ENCODE measurements at places on chromosomes 3 and 15.

DNA sequence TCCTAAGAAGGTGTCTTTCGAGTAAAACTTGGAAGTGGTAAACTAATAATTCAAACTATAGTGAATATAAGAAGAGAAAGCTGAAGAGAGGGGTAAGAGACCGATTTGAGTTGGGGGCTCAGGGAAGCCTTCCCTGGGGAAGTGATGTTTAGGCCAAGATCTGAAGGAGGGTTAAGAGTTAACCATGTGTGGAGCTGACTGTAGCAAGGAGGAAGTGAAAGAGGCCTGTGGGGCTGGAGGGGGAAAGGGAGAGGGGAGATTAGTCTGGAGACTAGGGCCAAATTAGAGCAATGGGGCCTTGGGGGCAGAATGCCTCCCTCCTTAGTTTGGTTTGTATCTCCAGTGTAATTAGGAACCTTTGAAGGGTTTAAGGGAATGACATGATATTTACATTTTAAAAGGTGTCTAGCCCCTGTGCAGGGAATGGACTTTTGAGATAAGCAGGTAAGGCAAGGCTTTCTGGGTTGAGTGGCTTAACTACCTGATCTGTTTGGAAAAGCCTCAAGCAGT is 2.2 kb downstream of the ZNF592 start:
- DNase-seq: no peak

DNA sequence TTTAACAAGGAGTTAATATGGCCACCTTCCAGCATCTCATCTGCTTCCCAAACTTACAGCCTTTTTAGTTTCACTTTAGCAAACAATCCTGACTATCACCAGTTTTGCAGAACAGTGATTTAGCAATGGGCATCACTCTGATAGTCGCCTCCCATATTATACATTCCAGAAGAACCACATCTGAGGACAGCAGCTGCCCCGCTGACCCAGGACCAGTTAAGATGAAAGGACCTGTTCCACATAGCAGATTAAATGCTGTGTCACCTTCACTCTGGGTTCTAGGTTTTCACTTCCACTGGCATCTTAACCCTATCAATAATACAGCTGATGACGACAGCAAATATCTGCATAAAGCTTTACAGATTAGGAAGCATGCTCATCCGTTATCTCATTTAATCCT is 99.8 kb downstream of the TRIM69 start:
- DNase-seq: no peak

- DNase-seq: peak; percentile 74
Measured at GRCh38 chr3:27632431-27633223, 89.5 kb downstream of the EOMES start.

DNA sequence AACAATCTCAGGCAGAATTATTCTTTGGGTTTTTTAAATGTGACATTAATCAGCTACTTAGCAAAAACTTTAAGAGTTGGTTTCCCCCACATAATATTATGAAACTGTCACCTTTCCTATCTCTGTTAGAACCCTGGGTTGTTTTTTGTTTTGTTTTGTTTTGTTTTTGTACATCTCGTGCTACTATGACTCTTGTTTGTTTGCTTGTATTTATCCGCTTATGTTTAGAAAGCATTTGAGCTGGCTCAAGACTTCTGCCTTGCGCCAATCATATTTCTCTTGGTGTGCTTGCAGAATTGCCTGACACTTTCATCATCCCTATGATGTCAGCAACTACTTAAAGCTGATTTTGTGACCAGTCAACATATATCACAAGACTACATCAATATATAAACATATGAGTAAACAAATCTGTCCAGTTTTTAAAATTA is 116.9 kb downstream of the DCLK3 start:
- no peak for DNase-seq

GRCh38 chr3:37531066-37531720 is 330.5 kb upstream of the CTDSPL start:
- no peak for DNase-seq

DNA sequence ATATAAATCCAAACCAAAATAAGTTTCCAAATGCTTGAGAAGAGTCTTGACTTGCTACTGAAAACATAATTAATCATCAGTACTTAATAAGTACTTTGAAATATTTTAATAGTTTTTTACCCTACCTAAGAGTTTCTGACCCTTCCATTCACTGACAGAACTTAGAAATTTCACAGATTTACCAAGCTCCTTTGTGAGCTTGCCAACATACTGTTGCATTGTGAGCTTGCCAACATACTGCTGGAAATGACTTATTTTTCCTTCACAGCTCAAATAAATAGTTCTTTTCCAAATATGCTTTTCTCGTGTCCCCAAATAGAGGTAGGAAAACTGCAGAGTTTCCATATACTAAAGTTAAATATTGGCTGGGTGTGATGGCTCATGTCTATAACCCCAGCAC is 9.6 kb upstream of the AADAC start:
- DNase-seq: no peak

- peak; percentile 81 for DNase-seq
Measured at GRCh38 chr3:169769287-169770181, at the start of gene ACTRT3. TSS of gene ACTRT3 (minus strand) at chr3:169769561. CDS start at chr3:169769520, 41 bp downstream.

DNA sequence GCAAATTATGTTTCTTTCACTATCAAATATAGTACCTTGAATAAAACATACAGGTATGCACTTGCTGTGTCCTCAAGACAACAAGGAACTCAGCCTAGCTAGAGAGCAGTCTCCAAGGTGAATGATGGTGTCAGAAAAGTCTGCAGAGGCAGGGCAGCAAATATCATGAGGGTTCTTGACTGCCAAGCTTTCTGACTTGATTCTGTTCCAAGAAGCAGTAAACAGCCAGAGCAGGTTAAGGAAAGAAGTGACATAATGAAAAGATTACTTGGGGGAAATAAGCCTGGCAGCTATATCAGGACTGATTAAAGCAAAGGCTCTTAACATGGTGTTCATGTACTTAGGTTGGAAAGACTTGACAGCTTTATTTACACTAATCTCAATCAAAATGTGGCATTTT is 192.2 kb upstream of the GADL1 start:
- DNase-seq: no peak

DNA sequence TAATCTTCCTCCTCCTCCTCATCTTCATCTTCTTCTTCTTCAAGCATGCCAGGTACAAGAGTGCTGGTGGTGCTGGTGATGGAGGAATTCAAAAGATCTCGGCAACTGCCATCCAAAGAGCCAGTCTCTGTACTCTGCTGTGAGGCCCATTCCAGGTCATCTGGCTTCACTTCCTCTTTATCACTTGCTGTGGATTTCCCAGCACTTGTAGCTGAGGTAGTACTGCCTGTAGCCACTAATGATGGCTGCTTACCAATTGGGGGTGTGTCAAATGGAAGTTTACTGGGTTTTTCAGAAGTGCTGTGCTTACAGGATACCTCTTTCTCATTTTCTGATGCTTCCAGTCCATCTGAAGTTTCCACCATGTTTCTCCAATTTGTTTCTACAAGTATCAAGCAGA is 28.8 kb upstream of the SHC4 start:
- no peak for DNase-seq

DNA sequence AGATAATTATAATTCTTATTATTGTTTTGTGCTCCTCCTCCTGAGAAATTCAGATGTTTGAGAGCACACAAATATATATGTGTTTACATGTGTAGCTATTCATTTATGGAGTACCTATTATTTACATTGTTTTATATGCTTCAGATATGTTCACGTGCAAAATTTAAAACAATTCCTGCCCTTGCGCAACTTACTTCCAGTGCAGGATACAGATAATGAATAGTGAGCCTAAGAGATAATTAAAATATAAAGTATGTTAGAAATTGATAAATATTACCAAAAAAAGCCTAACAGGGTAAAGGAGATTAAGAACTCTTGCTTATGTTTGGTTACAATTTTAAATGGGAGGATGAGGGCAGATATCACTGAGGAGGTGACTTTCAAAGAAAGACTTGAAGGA is 81.7 kb upstream of the DPH6 start:
- DNase-seq: no peak

GRCh38 chr3:180295811-180296210 is 259.1 kb upstream of the PEX5L start:
- DNase-seq: no peak

- no peak for DNase-seq
Measured at GRCh38 chr3:25212736-25213135, 215.3 kb upstream of the RARB start.

- no peak for DNase-seq
Measured at GRCh38 chr3:49456466-49456865, 13.6 kb upstream of the DAG1 start.

DNA sequence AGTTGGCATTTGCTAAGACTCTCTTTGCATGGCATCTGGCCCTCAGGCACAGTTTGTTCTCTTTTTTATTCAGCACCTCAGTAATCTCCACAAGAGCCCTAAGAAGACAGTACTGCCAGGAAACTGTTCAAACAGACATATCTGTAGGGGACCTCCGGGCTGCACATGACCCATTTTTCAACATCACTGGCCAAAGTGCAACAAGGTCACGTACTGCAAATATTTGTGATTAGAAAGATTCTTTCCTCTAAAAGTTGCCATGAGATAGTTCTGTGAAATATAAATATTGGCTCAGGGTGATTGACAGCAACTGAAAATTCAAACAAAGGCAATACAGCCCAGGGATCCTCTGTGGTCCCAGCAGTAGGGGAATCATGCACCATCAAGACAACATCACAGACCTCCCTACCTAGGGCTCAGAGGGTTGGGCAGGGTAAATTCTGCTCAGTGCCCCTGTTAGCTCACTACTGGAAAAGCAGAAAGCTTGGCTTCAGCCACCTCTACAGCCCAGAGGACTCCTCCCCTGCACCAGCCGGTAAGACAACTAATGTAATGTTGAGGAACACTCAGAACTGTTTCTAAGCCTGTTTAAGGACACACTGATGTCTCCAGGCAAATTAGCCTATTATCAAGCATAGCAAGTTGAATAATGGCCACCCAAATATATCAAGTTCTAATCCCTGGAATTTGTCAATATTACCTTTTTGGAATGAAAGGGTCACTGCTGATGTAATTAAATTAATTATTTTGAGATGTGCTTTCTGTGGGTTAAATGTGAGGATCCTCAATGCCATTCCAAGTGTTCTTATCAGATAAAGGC is 117.4 kb upstream of the LPP start:
- DNase-seq: no peak

GRCh38 chr3:34533451-34533850 is 735.0 kb downstream of the PDCD6IP start:
- no peak for DNase-seq

DNA sequence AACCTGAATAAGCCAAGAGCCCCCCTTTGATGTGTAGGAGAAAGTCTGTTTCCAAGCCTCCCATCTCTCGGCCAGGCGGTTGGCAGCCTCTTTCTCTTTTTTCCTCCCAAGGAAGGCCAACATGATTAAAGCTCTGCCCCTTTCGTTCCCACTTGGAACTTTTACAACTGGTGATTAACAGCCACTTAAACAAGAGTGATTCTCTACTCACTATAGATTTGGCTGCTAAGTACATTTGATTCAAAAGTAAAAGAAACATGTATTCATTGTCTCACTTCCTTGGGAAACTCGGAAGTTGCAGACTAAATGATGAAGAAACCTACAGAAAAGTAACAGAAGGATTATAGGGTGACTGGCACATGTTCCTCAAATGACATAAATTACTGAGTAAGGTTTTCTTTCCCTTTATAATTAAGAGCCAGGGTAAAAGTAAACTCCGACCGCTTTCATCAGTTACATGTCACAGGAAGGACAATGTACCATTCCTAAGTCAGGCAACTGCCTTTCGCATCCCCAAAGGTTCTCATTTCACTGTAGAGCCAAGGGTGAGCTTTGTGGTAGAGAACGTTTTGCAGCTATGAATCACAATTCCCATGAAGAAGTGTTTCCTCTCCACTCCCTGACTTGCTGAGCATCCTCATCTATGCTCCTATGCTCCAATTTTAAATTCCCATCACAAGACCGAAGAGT is 72.7 kb downstream of the MB21D2 start:
- DNase-seq: no peak

GRCh38 chr3:72234391-72234790 is 449.4 kb upstream of the PROK2 start:
- no peak for DNase-seq

- no peak for DNase-seq
Measured at GRCh38 chr15:31148297-31149087, 47.0 kb upstream of the TRPM1 start.

- DNase-seq: no peak
Measured at GRCh38 chr3:64138046-64138445, 87.2 kb downstream of the PRICKLE2 start.
